Stimulated activated CD8-positive, alpha-beta memory T cell treated with anti-CD3 and anti-CD28 coated beads, Interleukin-7, amount 100 ng/mL, for 48 hours (primary cell): ENCODE measurements at places on chromosomes 1 and 21.
A peak's percentile ranks its signal among the peaks of the same experiment; 100 is the strongest.

- DNase-seq, result no peak
Observed at GRCh38 chr1:170568197-170568596, 36.2 kb downstream of the GORAB start.

DNA sequence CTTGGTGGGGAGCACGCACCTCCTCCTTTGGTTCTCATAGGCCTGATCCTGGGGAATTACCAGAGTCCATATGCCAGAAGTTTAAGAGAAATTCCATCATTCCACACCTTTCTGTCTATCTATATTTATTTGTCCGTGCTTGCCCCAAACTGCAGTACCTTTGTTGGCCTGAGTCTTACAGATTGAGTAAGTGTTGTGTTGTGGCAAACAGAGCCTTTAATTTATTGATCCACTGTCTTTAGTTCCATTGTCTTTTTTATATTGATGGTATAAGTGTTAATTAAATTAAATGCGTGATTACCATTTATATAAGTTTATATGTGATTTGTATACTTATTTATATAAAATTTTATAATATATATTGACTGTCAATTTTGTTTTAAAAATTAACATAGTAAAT, 4.9 kb downstream of the SH3BGR start:
- DNase-seq, result no peak

DNA sequence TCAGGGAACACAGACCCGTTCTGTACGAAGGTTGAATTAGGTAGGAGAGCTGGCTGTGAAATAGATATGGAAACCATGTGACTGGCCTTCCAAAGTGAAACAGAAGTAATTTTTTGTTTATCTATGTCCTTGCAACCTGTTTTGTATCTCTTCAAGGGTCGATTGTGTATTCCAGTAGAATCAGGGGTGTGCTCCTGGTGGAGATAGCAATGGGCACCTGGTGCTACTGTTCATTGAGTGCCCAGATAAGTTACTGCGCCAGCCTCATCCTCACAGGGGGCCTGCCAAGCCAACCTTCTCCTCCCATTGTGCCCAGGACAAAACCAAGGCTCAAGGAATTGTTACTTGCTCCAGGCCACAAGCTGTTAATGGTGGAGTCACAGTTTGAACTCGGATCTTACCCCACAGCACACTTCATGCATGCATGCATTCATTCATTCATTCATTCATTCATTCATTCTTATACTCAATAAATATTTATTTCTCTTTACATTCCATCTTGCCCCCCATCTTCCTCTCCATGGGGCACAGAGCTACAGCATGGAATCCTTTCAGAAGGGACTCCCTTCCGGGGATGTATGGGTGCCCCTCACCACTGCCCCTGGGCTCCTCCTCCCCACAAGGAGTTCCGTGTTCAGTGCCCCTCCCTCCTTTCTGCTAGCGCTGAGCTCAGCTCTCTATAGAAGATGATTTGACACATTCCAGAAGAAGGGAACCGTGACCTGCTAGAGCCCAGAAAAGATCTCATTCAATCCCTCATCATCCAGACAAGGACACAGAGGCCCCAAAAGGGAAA, 24.0 kb downstream of the ADORA1 start:
- DNase-seq, result no peak

GRCh38 chr21:20511216-20511880, 486.9 kb upstream of the NCAM2 start:
- DNase-seq, result no peak

- DNase-seq, result no peak
Observed at GRCh38 chr1:56081173-56081572, 498.2 kb downstream of the PLPP3 start.

- DNase-seq, result no peak
Observed at GRCh38 chr1:8789314-8790214, 27.9 kb downstream of the RERE start.

DNA sequence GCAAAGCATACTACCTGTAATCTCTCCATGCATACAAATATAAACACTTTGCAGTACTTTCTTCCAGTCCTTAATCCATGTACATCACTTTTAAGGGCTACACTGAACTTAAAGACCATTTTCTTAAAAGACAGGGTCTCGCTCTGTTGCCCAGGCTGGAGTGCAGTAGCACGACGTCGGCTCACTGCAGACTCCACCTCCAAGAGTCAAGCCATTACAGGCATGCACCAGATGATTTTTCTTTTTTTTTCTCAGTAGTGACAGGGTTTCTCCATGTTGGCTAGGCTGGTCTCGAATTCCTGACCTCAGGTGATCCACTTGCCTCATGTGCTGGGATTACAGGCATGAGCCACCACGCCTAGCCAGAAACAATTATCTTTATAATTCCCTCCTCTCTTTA, 22.9 kb downstream of the PUM1 start:
- DNase-seq, result no peak

- DNase-seq, result no peak
Observed at GRCh38 chr1:156417401-156418020, 48.5 kb downstream of the RHBG start.

DNA sequence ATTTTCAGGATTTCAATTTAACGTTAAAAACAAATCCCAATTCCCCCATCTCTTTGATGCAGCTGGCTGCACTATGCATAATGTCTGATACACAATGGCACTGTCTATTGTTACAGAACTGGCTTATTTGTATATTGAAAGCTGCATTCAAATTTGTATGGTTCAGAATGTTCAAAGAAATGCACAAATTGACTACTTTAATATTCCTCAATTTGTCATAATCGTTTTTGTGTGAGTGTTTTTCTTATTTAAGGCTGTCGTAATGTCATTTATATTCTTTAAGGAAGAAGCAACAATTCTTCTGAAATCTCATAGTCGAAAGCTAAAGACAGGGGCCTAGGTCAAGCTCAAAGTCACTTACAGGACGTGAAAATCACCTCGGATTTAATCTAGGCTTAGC, 341.4 kb upstream of the ZRANB2 start:
- DNase-seq, result no peak

DNA sequence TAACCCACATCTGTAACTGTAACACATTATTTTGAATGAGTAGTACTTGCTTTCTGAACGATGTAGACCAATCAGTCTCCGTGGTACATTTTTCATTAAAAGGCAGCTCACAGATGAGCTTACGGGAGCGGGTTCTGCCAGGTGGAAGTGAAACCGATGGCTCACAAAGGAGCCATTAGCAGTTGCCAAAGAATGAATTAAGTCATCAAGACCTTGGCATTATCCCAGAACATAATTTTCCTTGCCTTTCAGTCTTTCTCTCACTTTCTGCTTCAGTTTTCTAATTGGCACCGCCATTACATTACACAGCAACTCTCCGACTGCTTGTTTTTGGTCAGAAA, 33.5 kb upstream of the UTS2 start:
- no peak for DNase-seq

DNA sequence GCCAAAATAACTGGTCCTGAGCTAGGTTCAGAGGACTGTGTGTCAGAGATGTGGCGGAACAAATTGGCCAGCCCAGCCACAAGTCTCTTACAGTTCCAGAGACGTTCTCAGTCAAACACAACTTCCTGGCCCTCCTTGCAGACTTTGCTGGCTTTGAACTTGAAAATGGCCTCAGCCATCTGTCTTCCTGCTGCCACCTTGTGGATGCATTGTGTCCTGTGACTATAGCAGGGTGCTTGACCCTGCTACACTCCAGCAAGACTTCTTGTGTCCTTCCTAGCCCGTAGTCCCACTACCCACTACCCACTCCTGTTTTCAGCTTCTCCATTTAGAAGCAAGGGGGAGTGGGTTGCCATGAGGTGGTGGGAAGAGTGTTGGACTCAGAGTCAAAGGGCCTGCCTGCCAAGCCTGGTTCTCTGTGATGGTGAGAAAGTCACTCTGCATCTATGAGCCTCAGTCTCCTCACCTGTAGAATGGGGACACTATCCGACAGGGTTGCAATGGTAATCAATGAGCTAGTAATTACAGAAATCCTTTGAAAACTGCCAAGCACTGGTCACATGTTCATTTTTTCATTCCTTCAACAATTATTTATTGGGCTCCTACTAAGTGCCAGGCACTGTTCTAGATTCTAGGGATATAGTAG, 109.9 kb downstream of the IGSF21 start:
- DNase-seq, result no peak

GRCh38 chr1:8347635-8348034, 29.7 kb downstream of the SLC45A1 start:
- no peak for DNase-seq

GRCh38 chr21:33682992-33683627, 40.8 kb downstream of the ITSN1 start:
- no peak for DNase-seq

DNA sequence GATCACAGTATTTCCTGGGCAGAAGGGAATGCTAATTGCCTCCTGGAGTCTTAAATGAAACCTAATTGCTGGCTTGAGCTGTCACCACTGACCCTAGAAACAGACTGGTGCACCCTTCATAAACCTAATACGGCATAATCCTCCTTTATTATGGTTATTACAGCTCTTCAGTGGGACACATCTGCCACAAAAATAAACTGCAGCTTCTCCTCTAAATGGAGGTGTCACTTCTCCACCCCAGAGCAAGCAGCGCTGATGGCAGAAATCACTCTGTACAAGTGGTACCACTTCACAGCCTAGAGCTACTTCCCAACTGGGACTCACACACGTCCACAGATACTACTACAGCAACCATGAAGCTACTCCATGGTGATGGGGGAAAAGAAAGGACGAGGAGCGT, 11.1 kb downstream of the PTPN14 start:
- DNase-seq, result no peak

- DNase-seq, result no peak
Observed at GRCh38 chr21:18114810-18115209, 129.8 kb upstream of the CHODL start.

- no peak for DNase-seq
Observed at GRCh38 chr1:22772014-22772413, 61.4 kb downstream of the EPHB2 start.

- DNase-seq, result no peak
Observed at GRCh38 chr1:59750328-59751003, 64.3 kb upstream of the HOOK1 start.

GRCh38 chr1:118271883-118272282, 86.9 kb upstream of the SPAG17 start:
- no peak for DNase-seq

- no peak for DNase-seq
Observed at GRCh38 chr1:177351361-177352108, 180.8 kb downstream of the BRINP2 start.

DNA sequence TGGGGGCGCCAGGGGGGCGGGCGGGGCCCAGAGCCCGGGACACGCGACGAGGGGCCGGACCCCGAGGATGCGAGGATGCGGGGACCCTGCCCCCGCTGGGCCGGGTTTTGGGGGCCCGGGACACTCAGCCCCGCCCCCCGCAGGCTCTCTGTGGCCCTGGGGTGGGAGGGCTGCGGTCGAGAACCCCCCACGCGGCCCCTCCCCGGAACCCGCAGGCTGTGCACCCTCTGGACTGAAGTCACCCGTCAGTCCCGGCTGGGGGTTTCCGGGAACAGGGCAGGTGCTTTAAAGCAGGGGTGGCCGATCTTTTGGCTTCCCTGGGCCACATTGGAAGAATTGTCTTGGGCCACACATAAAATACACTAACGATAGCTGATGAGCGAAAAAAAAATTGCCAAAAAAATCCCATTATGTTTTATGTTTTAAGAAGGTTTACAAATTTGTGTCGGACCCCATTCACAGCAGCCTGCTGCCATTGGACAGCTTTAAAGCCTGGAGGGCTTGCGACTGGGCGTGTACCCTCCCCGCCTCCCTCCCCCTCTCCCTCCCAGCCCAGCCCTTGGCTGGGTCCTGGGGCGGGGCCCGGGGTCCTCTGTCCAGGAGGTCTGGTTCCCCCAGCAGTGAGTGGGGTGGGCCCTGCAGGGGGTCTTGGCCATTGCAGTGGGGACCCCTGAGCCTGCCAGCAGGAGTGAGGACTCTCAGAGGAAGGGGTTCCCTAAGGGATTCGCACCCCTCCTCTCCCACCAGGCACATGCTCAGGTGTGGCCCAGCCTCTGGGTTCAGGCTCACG, 21.6 kb upstream of the C1orf159 start:
- DNase-seq, result peak; percentile 62

- DNase-seq, result no peak
Observed at GRCh38 chr1:231130544-231130943, 31.3 kb upstream of the TRIM67 start.

DNA sequence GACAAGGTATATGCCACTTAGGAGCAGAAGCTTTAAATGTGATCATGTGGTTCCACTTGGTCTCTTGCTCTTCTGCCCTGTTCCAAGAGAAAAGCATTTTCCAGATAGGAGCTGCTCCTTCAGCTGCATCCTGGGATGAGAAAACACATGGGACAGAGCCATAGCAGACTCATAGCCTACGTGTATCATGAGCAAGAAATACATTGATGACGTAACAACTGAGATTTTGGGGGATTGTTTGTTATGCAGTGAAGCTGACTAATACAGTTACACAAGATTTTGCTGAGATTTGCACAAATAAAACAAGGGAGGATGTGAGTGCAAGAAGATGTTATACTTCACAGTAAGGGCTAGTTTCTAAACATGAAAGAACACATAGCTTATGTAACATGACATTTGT, 36.0 kb upstream of the IRF2BP2 start:
- DNase-seq, result no peak

GRCh38 chr1:44326821-44327465, 28.1 kb downstream of the ERI3 start:
- no peak for DNase-seq

DNA sequence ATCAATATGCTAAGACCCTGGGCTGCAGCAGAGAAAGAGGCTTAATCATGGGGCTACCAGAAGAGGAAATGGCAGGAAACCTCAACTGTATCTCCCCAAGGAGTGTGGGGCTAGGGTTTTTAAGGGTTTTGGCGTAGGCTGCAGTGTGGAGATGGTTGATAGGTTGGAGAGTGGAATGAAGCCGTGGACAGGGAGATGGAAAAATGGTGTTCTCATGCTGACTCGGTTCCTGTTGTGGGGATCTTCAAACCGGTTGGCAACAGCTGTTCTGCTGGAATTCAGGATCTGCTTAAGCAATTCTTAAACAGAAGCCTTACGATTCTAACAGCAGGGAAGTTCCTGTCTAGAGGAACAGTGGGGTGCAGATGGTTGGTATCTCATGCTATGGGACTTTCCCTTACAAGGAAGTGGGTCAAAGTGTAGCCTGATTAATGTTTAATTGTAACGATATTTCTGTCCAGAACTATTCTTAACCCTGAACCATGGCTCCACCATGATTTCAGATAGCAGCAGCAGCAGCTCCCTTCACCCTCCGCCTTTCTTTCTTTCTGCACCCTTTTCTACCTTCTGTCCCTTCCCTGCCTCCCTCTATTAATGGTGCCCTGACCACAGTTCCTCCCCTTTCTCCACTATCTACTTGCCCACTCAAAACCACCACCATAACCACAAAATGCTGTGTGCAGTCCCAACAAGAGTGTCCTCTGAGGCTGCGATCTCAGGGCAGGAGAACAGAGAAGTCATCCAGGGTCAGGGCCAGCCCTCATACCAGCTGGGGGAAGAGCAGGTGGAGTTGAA, 30.8 kb downstream of the RSPH1 start:
- DNase-seq, result no peak
